Hematopoietic multipotent progenitor cell treated with erythropoietin and hydrocortisone succinate and interleukin-3 and kit ligand, for 17 days (in vitro differentiated cells): ENCODE measurements at places on chromosomes 1 and 21.

- no peak for DNase-seq
Observed at GRCh38 chr1:159879136-159879535, 16.7 kb upstream of the VSIG8 start.

DNA sequence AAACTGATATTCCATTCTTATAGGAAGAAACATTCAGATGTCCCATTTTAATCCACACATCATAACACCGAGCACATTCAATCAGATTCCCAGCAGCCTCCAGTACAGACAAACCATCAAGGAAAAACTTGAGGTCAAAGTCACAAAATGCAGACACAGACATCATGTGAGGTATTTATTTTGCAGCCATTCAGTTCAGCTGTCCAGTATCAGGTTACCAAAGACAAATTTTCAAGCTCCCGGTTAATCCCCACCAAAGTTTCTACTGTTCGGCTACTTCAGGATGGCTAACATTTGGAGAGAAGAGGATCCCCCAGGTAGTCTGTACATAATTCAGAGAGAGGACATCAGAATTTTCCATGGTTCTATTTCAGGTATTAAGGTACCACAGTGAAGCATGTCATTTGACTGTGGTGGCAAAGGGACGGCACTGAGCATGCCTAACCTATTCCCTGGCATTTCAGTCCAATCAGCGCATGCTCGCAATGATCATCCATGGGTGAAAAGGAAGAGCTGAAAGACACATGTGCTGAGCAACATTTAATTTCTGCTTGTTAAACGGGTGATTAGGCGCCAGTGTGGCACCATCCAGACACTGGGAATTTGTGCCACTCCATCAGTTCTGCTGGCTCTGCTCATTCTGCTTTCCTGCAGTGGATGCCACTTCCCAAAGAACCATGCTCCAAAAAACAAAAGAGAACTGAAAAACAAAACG lies 13.6 kb upstream of the NDC1 start:
- no peak for DNase-seq

- no peak for DNase-seq
Observed at GRCh38 chr1:244350027-244350426, 101.7 kb downstream of the ADSS2 start.

GRCh38 chr1:119988306-119989062 lies 81.0 kb downstream of the NOTCH2 start:
- no peak for DNase-seq

- no peak for DNase-seq
Observed at GRCh38 chr1:158124034-158124433, 56.7 kb upstream of the CD1D start.

DNA sequence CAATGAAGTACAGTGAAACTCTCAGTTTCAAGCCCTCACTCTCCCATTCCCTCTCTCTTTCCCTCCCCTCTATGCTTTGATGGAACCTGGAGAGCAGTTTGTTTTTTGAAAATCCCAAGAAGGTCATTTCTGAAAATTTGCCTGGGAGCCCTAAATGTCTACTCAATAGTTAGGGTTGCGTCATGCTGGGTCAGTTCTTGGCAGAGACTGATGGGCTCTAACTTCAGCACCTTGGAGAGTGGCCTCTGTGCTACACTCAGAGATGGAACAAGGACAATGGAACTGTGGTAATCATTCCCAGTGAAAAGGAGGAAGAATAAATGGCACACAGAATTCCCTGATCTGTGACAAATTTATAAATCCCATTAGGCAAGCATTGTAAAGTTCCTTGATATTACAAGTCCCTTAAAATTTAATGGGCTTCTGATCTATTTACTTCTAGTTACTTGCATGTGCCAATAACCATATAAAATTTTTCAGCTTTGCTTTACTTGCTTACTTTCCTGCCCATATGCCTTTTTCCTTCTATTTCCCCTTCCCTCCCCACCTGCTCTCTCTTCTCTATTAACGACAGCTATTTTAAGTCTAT lies 182.9 kb upstream of the KCND3 start:
- no peak for DNase-seq

GRCh38 chr1:11176081-11176706 lies 13.0 kb upstream of the ANGPTL7 start:
- no peak for DNase-seq

- no peak for DNase-seq
Observed at GRCh38 chr21:45041351-45041805, 33.0 kb upstream of the ADARB1 start.

DNA sequence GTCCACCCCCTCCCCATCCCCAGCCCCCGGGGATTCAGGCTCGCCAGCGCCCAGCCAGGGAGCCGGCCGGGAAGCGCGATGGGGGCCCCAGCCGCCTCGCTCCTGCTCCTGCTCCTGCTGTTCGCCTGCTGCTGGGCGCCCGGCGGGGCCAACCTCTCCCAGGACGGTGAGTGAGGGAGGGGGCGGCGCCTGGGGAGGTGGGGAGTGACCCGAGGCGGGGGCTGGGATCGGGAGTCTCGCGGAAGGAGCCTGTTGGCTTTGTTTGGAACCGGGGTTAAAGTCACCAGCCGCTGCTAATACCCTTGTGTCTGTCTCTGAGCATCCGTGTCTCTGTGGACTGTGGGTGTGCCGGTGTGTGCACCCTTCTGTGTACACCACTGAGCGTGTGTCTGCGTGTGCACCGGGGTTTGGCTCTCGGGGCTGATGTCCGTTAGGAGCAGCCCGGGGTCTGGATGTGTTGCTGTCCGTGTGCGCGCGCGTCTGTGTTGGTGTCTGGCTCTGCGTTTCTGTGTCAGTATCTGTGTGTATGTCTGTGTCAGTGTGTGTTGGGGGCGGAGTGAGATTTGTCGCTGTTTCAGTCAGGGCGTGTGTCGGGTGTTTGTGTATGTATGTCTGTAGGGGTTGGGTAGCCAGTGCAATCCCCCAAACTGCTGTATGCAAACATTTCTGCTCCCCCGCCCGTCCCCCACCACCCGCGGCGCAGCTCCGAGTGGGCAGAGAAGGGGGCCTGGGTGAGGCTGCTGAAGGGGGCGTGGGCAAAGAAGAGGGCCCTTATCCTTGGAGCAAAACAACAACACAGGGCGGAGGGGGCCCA lies 480 bp downstream of the CADM3 start:
- DNase-seq: no peak

DNA sequence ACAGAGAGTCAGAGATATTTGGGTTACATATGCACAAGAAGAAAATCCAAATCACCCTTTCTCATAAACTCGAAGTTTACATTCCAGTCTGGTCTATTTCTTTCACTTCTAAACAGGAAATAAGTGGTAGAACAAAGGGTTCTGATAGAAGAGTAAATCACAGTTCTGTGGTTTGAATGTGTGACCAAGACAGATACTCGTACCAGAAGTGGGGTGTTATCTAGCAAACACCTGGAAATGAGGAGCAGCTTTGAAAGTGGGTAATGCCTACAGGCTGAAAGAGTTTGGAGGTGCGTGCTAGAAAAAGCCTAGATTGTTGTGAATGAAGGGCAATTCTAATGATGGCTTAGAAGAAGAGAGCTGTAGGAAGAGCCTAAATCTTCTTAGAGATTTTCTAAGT lies 74.7 kb downstream of the FH start:
- no peak for DNase-seq

GRCh38 chr1:204711947-204712701 lies 26.6 kb upstream of the LRRN2 start:
- DNase-seq: no peak

DNA sequence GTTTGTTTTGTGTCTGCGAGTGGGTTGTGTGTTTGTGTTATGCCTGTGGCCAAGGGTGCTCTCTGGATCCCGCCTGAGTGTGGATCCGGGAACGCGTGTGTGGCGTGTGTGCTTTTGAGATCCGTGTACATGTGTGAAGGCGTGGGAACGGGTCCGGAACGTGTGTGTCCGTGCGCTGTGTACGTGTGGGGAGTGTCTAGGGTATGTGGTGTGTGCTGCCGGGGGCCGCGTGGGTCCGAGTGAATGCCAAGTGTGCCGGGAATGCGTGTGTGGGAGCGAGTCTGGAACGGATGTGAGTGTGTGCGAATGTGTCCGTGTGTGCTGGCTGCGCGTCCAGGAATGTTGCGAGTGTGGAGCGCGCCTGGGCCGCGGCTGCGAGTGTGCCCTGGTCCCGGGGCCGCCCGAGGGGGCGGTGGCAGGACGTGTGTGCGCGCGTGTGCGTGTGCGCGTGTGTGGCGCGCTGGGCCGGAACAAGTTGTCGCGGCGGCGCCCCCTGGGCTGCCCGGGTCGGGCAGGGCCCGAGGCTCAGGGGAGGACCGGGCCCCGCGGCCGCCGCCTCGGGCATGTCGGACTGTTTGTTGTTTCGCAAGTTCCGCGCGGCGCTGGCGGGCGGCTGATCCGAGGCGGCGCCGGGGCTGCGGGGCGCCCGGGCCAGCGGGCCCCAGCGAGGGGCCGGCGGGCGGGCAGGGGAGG lies 953 bp downstream of the PTPRU start:
- DNase-seq: no peak

DNA sequence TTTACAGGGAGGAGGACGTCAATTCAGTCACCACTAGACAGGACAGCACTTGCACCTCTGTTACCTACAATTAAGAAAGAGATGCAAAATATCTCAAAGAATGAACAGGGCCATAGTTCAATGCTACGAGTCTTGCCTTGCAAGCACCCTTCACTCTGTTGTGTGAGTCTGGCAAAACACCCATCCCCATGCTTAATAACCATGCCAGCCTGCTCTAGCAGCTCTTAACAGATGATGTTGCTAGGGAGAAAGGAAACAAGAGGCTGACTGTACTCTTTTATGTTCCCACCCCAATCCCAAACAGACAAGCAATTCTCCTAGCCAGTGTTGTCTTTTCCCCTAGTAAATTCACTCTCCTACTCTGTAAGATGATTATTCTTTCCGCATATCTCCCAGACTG lies 5.3 kb downstream of the CBR1 start:
- DNase-seq: no peak

- no peak for DNase-seq
Observed at GRCh38 chr21:35015435-35016024, 33.6 kb downstream of the RUNX1 start.

DNA sequence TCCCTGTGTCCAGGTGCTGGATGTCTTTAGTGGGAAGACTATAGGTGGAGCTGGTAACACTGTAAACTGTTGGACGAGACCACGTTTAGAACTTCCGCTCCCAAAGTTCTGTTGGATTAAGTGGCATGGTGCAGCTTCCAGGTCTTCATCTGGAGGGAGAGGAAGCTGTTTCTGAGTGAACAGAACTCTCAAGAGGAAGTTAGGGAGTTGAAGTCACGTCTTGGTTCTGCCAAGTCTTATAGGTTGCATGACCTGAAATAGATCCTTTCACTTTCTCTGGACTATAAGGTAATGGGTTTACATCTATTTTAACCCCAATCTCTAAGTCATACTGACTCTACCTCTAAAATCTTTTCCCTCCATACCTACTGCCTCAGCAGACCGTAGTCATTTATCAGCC lies 97.4 kb upstream of the TNR start:
- DNase-seq: no peak

GRCh38 chr1:188594542-188595235 lies 1765.9 kb downstream of the PLA2G4A start:
- DNase-seq: no peak
